Bladder microvascular endothelial cell (primary cell): ENCODE measurements at places on chromosomes 2 and 18. TPM values are rescaled to one million over a fixed set of nuclear protein-coding genes. Genes with fewer than 3 reads are reported as not detected.

The SPRED2 gene
- 1.6 and 4.2 TPM in 2 replicates for total RNA-seq

The NEU4 gene
- total RNA-seq = not detected in 2 replicates

The ID2 gene
- total RNA-seq = 18.1 and 41.0 TPM in 2 replicates

The CD8B2 gene
- not detected in 2 replicates for total RNA-seq

The AGXT gene
- total RNA-seq = under 0.01 TPM in 1 of 2 replicates, not detected in the other

The GMCL1 gene
- total RNA-seq = 8.6 and 11.6 TPM in 2 replicates

The ZNF521 gene
- total RNA-seq = 48.9 and 142 TPM in 2 replicates

The CPO gene
- 0.19 TPM in 1 of 2 replicates, not detected in the other for total RNA-seq

The CCDC141 gene
- under 0.01 and 0.57 TPM in 2 replicates for total RNA-seq

The DHX57 gene
- total RNA-seq = 15.1 and 26.4 TPM in 2 replicates

The MAL gene
- not detected in 2 replicates for total RNA-seq

The CNDP2 gene
- total RNA-seq = 50.2 and 165 TPM in 2 replicates

The PROM2 gene
- 0.44 TPM in 1 of 2 replicates, not detected in the other for total RNA-seq
